ENCODE measurements at places on chromosomes 6 and 20. TPM values are rescaled to one million over a fixed set of nuclear protein-coding genes. Genes with fewer than 3 reads are reported as not detected.
A peak's percentile ranks its signal among the peaks of the same experiment; 100 is the strongest.

GRCh38 chr6:111658462-111659154 is 52.9 kb upstream of the TRAF3IP2 start:
- DNase-seq: no peak

DNA sequence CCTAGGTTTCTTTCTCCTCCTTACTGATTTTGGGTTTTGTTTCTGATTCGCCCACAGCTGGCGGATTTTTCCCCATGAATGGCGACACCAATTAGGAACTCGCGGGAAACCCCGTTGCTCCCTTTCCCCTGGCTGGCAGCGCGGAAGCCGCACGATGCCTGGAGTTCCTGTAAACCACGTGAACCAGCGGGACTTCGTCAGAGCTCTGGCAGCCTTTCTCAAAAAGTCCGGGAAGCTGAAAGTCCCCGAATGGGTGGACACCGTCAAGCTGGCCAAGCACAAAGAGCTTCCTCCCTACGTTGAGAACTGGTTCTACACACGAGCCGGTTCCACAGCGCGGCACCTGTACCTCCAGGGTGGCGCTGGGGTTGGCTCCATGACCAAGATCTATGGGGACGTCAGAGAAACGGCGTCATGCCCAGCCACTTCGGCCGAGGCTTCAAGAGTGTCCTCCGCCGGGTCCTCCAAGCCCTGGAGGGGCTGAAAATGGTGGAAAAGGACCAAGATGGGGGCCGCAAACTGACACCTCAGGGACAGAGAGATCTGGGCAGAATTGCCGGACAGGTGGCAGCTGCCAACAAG is 3.2 kb upstream of the SEC23B start:
- DNase-seq: peak; percentile 45

DNA sequence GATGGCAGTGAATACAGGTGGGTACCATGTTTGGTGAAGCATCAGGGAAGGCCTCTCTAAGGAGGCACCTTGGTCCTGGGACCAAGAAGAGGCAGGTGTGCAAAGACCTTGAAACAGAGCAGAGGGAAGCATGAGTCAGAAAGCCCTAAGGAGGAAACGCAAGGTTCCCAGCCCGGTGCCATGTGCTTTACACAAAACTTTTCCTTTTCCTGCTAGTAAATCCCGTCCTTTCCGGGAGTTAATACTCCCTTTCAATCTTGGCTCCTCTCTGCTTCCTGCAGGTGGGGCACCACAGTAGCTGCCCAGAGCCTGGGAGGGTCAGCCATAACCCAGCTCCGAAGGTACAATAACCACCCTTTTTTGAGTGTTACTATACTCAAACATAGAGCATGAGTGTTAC is 19.4 kb upstream of the SLC23A2 start:
- DNase-seq: no peak

GRCh38 chr20:19620446-19620845 is 137.6 kb upstream of the RIN2 start:
- no peak for DNase-seq

DNA sequence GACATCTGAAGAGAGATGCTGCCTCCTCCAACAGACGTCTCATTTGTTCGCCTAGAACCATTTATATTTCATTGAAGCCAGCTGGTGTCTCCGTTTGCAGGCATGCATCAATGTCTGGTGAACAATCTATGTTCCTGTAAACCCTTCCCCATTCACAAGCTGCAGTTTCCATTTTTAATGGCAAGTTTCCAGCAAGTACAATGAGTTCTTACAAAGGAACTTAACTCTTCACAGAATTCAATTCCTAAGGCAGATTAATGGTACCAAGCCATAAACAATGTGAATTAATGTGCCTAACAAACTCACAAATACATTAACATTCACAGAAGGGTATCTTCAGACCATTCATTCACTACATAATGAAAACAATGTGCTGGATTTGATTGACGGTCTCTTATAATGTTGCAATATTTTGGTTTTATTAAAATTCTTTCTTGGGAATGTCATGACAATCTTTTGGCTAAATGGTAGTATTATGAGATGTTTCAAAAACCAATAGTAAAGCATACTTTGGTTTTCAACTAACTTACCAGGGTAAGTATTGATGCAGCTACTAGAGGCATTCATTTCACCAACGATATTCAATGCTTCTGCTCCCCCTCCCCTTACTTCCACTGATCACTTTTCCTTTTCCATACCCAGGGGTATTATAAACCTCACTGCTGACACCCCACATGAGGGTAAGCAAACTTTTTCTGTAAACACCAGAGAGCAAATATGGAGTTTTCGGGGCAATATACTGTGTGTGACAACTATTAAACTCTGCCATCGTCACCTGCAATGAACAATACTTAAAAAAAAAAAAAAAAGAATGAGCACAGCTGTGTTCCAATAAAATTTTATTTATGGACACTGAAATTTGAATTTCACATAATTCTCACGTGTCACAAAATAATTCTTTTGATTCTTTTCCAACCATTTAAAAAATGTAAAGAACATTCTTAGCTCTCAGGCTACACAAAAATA is 4.2 kb downstream of the AKIRIN2 start:
- no peak for DNase-seq

DNA sequence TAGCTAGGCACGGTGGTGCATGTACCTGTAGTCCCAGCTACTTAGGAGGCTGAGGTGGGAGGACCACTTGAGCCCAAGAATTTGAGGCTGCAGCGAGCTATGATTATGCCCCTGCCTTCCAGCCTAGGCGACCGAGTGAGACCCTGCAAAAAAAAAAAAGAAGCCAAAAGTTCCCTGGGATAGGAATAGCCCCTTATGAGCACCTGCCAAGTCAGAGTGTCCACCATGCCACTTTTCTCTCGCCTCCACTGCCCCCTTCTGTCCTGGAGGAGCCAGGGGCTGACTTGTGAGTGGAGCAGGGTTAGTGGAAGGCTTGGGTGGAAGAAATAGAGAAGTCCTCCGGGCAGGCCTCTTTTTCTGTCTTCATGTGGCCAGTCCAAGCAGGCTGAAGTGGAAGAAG is 12.1 kb upstream of the DDX27 start:
- DNase-seq: no peak

DNA sequence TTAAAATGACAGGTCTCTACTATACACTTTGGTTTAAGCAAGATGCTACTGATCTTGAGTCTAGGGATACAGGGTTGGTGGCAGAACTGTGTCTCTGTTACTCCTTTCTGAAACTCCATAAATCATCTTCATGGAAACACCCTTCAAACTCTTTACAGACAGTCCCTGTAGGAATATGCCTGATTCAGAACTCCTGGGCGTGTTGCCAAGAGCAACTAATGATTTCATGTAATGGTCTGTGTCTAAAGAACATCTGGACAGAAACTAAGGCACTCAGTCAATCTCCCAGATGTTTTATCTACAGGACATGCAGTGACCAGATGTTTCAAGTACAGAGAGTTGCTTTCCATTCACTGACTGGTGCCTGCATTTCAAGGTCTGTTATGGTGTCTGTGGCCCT is 464.4 kb upstream of the CHD6 start:
- DNase-seq: peak; percentile 92

DNA sequence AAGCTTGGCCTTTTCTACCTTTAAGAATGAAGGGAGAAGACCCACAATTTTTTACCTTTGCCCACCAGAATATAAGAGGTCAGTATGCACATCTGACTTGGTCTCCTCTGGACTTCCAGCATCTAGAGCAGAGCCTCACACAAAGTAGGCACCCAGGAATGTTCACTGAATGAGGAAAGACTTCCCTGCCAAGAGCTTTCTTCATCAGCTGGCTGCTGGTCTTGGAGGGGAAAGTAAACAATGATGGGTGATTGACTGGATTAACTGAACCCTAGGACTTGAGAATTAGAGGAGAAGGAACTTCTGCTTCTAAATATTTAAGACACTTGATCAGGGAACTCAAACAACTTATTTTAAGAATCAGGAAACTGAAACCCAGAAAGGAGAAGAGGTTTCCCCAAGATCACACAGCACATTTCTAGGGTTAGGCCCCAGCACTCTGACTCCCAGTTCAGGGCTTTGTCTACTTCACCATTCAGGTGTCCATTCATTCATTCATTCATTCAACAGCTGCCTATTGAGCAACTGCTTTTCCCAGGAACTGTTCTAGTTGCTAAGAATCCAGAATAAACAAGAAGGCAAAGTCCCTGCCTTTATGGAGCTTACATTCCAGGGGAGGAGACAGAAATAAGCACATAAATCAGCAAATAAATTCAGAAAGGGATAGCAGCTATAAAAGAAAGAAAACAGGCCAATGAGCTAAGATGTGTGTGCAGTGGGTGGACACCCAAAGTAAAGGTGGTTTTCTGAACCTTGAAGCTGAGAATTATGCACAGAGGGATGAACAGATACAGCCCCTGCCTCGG is 216.9 kb upstream of the LRFN2 start:
- no peak for DNase-seq

GRCh38 chr6:169397684-169398083 is 144.0 kb upstream of the THBS2 start:
- DNase-seq: no peak

GRCh38 chr6:50116390-50116789 is 66.7 kb upstream of the DEFB112 start:
- no peak for DNase-seq

- no peak for DNase-seq
Measured at GRCh38 chr6:50847890-50848594, 29.4 kb downstream of the TFAP2B start.

DNA sequence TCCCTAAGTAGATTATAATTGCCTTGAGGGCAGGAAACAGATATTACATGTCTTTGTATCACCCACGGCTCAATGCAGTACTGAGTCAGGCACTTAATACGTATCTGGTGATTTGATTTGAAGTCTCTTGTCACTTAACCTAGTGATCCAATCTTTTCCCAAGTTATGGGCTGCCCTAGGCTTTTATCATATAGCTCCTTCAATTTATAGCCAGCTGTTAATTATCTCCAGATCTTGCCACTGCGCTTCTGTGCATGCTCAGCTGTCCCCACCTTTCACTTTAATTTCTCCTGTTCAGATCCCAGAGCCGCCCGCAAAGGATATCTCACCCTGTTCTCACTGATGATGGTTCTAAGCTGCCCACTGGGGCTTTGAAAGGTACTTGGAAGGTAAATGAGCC is 41.9 kb downstream of the SNHG17 start:
- no peak for DNase-seq

- no peak for DNase-seq
Measured at GRCh38 chr6:43695967-43696291, 8.3 kb upstream of the MRPS18A start.

GRCh38 chr6:90297115-90297866 is 648 bp upstream of the BACH2 start:
- DNase-seq: no peak

GRCh38 chr20:54608039-54608745 is 132.8 kb downstream of the DOK5 start:
- DNase-seq: no peak

DNA sequence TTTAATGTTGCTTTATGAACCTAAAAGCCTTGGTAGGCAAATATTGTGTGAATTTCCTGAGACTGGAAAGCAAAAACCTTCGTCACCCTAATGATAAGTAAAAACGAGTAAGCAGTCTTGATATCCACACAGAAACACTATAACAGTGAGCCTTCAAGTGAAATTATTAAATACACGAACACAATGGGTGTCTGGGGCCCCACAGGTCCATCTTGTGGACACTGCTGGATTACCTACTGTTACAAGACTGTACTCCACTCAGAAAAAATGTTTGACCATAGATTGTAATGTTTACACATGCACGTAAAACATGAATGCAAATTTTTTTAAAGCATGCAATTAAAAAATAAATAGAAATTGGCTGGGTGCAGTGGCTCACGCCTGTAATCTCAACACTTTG is 466.9 kb downstream of the CD83 start:
- DNase-seq: no peak

GRCh38 chr20:44019638-44020335 is 105.1 kb downstream of the TOX2 start:
- DNase-seq: no peak

DNA sequence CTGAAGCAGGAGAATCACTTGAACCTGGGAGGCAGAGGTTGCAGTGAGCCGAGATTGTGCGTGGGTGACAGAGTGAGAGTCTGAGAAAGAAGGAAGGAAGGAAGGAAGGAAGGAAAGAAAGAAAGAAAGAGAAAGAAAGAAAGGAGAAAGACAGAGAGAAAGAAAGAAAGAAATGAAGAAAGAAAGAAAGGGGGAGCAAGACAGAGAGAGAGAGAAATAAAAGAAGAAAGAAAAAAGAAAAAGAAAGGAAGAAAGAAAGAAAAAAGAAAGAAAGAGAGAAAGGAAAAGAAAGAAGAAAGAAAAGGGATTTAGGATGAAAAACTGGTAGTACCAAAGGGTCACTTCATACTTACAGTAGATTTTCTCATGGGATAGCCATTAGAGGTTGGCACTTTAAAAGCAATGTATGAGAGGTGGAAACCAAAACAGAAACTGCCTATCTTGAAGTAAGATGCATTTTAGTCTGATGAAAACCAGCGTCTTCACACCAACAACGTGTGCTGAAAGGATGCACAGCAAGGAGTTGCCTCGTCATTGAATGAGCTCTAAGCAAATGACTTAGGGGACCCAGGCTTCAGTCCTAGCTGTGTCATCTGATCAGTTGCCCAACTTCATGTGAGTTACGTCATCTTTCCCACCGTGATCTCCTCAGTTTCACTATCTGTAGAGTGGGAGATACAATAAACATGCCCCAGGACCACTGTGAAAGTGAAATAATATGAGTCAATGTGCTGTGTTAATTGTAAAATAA is 133.9 kb upstream of the NEDD9 start:
- DNase-seq: no peak

- peak; percentile 76 for DNase-seq
Measured at GRCh38 chr20:49713753-49714712, at the start of gene B4GALT5. TSS of gene B4GALT5 (minus strand) at chr20:49713878. CDS start at chr20:49713690, 188 bp downstream.

- DNase-seq: no peak
Measured at GRCh38 chr6:112620812-112621569, 273.9 kb downstream of the RFPL4B start.

DNA sequence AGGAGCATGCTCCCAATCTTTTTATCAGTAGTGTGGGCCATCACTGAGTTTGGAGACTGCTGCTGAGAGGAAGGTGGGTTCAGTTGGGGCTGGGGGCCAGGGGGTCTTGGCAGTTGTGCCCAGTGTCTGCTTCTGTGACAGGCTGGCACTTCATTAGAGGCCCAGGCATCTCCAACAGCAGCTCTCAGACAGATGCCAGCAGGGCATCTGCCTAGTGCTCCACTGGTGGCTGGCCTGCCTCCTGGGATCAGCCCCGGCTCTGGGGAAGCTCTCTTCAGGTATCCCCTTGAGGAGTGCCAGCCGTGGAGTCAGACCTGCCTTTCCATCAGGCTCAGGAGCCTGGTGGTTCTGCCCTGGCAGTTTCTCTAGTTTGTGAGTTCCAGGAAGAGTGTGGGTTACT is 77.3 kb downstream of the DTD1 start:
- no peak for DNase-seq

Gene PRSS35
- not detected for total RNA-seq

Gene RAET1E
- total RNA-seq: not detected

Gene RRAGD
- total RNA-seq: 93.1 TPM

Gene TGM2
- 383 TPM for total RNA-seq

Gene BTN1A1
- not detected for total RNA-seq

Gene OSTM1
- 50.5 TPM for total RNA-seq

Gene MYBL2
- 0.29 TPM for total RNA-seq

Gene EDN3
- not detected for total RNA-seq

Gene RAD21L1
- total RNA-seq: not detected

Gene ADRM1
- 67.7 TPM for total RNA-seq

Gene RNF39
- total RNA-seq: not detected

Gene HSD17B8
- 20.0 TPM for total RNA-seq

Gene SUMO4
- total RNA-seq: 0.53 TPM

Measured in heart right ventricle (tissue), 16 donors.